Fibroblast of skin of right quadriceps (primary cell): ENCODE measurements at places on chromosomes 1 and 21.
A peak's percentile ranks its signal among the peaks of the same experiment; 100 is the strongest.

- no peak for DNase-seq
Observed at GRCh38 chr1:108038653-108039236, 73.8 kb upstream of the VAV3 start.

DNA sequence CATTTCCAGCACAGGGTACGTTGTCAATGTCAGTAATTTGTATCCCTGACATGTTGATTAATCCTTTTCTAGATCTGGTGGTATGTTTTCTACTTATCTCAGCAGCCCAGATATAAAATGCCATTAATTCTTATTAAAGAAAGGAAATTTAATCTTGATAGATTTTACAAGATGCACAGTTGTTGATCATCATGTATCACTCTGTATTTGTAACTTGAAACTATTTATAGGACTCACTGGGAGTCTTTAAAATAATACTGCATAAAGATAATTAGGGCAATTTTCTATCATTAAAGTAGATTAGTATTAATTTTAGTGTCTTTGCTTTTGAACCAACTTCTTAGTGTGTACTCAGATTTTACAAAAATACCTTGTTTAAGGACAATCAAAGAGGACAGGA lies 84.9 kb downstream of the GREM2 start:
- no peak for DNase-seq

- peak; percentile 58 for DNase-seq
Observed at GRCh38 chr1:52551507-52552235, 1.2 kb downstream of the TUT4 start.

GRCh38 chr1:4880626-4881025 lies 226.2 kb downstream of the AJAP1 start:
- no peak for DNase-seq

GRCh38 chr21:39581414-39581813 lies 31.3 kb upstream of the B3GALT5 start:
- no peak for DNase-seq
